ENCODE measurements at places on chromosomes 1 and 21.
A peak's percentile ranks its signal among the peaks of the same experiment; 100 is the strongest.

GRCh38 chr21:28801906-28802305, 190.8 kb downstream of the LTN1 start:
- no peak for DNase-seq

DNA sequence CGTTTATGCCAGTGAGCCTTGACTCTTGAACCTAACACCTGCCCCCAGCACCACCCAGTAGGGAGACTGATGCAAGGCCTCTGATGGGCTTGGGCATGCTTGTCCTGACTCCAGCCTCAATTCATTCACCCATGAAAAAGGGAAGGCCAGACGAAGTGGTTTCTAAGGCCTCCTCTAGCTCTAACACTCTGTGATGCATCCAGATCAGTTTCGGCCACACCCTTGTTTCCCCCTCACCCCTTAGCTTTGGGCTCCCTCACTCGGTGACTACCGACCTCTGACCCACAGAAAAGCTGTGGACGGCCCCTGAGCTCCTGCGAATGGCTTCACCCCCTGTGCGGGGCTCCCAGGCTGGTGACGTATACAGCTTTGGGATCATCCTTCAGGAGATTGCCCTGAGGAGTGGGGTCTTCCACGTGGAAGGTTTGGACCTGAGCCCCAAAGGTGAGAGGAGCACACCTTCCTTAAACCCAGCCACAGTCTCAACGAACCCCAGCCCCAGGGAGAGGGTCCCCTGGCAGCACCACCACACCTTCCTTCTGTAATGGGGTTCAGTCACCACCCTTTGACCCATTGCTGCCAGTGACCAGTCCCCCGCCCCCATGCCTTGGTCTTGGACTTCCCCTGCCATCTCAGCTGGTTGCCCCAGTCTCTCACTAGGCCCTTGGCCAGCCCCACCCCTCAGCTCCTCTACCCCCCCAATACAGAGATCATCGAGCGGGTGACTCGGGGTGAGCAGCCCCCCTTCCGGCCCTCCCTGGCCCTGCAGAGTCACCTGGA, 9.0 kb downstream of the NPR1 start:
- DNase-seq, result no peak

DNA sequence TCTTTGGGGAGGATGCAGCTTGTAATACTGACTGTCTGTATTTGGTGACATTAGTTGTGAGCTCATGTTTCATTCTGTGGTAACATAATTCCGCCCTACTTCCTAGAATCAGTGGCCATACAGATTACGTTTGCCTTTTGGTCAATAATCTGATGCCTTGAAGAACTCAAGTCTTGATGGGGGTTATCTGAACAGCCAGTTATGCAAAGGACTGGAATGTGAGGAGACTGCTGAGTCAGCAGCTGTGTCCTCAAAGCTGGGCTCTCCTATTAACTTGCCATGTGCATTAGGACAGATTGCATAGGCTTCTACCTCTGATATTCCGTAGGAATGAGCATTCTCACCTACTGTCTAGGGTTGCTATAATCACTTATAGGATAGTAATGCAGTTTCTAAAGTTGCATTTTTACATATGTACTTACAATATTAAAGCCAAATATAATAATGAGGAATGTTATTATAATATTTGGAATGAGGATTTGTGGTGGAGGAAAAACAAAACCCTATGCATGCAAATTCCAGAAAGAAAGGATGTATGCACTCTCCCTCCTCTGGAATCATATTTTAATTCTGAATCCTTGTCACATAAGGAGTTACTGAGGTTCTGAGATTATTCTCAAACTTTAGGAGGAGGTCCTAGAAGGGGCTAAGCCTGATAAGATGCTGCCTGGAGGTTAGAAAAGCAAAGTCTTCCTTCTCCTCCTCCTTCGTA, 116.0 kb downstream of the NOS1AP start:
- DNase-seq, result no peak

GRCh38 chr1:28591708-28592320, at the start of gene RAB42:
Gene RAB42 (plus strand): TSS chr1:28592265. CDS start chr1:28592512, 247 bp downstream.
- peak; percentile 73 for DNase-seq

DNA sequence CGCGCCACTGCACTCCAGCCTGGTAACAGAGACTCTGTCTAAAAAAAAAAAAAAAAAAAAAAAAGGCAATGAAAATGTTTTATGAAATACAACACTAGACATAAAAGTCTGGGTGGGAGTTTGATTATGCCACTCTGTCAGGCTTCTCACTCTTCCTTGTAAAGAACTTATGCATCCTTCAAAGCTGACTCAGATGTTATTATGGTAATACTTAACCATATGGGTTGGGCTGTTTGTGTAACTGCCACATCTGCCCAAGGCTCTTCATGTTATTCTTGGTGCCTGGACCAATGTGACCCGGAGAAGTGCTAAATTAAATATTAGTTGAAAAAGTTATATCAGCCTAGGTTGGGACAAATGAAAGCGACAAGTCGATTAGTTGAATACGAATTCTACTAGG, 23.8 kb downstream of the FAM89A start:
- no peak for DNase-seq
